ENCODE measurements at places on chromosomes 5 and 9.

- DNase-seq: no peak
Measured at GRCh38 chr9:29217966-29218365, 1644.7 kb upstream of the C9orf72 start.

- no peak for DNase-seq
Measured at GRCh38 chr5:113520429-113520828, 6.9 kb downstream of the YTHDC2 start.

DNA sequence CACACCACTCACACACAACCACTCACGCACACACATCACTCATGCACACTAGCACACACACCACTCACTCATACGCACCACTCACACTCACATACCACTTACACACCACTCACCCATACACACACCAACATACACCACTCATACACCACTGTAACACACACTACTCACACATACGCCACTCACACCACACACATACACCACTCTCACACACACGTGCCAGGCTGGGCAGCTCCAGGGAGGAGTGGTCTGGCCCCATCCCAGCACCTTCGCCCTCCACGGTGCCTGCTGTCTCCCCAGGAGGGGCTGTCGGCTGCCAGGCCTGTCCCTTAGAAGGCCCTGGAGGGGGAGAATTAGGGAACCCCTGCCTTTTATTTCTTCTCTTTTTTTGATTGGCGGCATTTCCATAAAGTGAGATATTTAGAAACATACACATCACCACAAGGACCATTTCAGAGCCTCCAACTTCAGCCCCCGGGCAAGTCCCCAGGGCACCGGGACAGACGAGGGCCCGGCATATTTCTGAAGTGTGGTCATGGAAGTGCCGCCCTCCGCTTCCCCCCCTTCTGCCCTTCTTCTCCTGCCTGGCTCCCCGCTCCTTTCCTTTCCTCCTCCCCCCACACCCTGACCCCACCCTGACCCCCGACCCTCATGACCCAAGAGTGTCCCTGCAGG lies 6.3 kb upstream of the ASB6 start:
- DNase-seq: no peak

DNA sequence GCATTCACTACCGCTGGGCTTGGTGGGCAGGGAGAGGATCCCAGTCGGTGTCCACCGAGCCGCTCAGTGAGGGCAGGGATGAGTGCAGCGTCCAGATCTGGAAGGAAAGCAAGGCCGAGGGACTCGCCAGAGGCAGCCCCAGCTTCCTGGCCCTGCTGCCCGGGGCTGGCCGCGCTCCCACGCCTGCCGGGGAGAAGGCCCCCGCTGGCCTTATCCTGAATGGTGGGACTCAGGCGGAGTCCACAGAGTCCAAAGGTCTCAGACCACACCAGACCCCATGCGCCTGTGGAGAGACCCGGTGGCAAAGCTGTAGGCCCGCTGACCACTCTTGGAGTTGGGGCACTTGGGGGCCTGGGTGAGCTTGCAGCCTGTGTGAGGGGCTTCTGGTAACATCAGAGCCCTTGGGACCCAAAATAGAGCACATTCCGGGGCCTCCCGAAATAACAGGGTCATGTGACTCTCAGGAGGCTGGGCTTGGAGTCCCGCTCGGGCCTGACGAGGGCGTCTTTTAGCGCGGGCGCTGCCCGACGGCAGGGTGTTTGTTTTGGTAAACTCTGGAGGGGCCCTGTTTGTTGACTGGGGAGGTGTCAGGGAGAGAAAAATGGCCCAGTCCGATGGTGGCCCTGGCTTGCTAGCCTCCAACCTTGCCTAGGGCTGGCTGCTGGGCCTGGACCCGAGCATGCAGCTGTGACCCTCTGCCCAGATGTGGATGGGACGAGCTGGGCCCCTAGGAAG lies 2.8 kb downstream of the RXRA start:
- DNase-seq: no peak

- no peak for DNase-seq
Measured at GRCh38 chr9:136482046-136482792, 621 bp downstream of the SEC16A start.

DNA sequence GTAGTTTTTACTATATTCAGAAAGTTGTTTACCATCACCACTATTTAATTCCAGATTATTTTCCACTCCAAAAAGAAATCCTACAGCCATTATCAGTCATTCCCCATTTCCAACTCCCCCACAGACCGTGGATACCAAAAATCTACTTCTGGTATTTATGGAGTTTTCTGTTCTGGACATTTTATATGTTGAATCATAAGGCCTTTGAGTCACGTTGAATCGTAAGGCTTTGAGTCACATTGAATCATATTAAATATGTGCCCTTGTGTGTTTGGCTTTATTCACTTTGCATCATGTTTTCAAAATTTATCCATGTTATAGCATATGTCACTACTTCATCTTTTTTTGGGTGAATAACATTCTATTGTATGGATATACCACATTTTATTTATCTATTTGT lies 454.1 kb upstream of the NUDT12 start:
- DNase-seq: no peak

DNA sequence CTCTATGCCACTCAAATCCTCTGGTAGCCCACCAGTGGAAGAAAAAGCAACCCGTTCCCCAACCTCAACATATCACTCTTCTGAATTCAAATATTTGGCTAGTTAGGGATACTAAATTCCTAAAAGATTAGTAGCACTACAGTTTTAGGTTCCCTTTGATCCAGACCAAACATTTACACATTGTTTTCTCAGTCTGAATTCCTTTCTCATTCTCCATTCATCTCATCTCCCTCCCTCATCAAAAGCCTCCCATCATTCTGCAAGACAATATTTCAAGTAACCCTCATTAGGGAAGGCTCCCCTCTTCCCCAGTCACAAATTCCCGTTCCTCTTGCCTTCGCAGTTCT lies 26.3 kb downstream of the ADAM19 start:
- DNase-seq: no peak

- DNase-seq: no peak
Measured at GRCh38 chr5:59741599-59741998, 151.9 kb downstream of the PDE4D start.

DNA sequence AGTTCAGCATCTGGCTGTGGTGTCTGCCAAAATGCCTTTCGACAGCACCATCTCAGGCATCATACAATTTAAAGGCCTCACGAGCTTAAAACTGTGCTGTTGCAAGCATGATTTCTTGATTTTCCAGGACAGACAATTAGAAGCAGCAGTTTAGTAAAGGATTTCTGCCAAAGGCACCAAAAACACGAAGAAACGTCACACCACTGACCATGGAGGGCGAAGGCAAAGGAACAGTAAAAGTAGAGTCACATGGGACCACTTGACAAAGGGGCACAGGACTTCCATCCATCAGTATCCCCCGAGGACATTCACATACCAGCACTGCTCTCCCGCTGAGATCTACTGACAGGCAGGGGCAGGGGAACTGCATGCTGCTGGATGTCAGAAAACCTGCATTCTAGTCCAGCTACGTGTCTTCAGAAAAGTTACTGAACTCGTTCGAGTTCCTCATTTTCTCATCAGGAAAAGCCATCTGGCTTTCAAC lies 70.4 kb upstream of the FBXW11 start:
- DNase-seq: no peak

- DNase-seq: no peak
Measured at GRCh38 chr9:32524892-32525708, 896 bp downstream of the RIGI start.

DNA sequence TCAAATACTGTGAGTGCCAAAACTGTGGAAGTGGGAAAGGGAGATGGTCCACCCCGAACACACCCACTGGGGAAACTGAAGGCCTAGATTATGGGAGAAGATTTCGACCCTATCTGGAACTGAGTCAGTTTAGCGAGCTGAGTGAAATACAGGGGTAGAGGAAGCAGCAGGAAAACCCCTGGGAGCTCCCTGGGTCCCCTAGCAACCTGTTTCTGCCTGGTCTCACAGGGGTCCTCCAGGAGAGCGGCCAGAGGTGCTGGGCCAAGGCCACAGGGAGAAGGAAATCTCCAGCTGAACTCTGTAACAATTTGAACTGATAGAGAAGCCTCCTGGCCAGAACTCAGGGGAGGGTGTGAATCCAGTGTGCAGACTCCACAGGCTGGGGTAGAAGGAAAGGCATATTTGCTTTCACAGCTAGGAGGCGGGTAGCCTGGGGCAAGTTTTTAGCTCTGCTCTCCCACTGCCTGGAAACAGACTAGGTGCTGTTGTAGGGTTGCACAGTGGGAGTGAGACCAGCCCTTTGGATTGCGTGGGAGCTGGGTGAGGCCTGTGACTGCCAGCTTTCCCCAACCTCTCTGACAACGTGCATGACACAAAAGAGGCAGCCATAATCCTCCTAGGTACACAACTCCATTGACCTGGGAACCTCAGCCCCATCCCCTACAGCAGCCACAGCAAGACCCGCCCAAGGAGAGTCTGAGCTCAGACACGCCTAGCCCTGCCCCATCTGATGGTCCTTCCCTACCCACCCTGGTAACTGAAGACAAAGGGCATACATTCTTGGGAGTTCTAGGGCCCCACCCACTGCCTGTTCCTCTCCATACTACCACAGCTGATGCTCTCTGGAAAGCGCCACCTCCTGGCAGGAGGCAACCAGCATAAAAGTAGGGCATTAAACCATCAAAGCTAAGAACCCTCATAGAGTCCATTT lies 78.8 kb upstream of the GPBP1 start:
- no peak for DNase-seq

DNA sequence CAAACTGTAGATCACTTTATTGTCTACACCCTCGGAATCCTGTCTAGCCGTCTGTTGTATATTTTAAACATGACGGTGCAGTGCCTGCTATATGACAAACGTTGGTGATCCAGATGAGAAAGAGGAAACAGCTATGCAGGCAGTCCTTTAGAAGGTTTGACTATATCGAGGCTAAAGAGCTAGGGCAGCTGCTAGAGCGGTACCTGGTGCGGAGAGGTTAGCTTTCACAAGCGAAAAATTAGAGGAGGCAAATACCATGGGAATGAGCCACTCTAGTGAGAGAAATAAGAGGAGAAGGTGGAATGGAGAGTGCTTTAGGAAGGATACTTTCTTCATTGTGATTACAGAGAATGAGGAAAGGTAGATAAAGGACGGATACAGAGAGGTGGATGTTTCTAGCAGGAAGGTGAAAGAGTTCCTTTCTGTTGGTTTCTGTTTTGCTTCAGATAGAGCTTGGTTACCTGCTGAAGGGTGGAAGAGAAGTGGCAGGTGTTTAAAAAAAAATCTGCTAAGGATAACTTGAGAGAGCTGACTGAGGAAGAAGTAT lies 959 bp upstream of the FBXL17 start:
- no peak for DNase-seq

- DNase-seq: no peak
Measured at GRCh38 chr5:153480401-153480800, 10.1 kb upstream of the GRIA1 start.

GRCh38 chr5:169637549-169638121 lies 560 bp downstream of the DOCK2 start:
- DNase-seq: no peak

DNA sequence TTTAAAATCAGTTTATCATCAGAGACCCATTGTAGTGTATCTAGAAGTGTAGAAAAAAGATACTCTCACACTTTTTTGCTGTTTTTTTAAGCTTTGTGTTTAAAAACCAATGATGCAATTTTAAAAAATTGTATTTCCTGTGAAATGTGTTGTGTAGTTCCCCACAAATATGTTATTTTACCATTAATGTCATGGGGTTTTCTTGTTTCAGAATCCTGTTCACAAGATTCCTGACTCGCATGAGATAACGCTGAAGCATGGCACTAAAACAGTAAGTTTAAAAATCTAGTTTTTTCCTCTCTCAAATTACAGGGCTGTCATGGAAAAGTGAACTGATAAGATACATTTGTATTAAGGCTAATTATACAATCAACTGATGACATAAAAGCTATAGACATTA lies 58.6 kb downstream of the WDR70 start:
- DNase-seq: no peak

DNA sequence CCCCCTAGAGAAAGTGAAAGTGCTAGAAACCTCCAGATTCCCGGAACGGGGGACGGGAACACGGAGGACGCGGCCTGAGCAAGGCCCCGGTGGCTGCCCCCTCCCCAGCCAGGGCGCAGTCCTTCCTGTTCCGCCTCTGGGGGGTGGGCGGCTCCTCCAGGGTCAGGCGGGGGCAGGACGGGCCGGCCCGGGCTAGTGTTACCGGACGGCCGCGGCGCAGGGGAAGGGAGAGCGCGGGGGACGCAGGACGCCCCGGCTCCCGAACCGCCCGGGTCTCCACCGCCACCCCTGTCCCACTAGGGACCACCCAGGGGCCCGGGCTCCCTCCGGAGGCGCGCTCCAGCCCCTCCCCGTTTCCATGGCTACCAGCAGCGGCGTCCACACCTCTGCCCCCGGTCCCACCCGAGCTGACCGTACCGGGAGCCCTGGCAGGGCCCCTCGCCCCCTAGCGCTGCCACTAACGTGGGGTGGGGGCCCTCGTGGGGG lies 579 bp downstream of the SLC12A7 start:
- DNase-seq: no peak

DNA sequence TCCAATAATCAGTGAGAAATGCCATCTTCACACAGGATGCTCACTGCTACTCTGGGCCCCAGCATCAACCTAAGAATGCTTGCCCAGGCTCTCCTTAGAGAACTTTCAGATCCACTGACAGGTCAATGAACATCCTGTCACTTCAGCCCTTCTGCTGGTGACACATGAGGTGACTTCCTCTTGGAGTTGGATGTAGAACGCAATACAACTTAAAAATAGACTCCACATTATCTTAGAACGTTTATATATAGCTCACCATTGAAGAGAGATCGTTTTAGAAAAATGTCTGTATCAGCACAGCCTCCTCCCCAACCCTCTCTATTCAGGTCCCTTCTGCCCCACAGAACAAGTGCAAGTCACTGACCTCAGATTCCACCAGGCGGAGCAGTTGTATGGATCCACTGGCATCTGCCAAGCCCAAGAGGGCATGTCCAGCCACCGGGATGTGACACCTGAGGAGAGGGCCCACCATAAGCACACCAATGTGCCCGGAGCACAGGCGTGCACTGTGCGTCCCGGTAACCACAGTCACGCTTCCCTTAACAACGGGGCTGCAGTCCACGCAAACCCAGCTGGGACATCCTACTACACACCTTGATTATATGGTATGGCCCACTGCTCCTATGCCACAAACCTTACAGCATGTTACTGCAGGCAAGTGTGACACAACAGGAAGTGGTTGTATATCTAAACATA lies 2.9 kb downstream of the DPH7 start:
- no peak for DNase-seq

DNA sequence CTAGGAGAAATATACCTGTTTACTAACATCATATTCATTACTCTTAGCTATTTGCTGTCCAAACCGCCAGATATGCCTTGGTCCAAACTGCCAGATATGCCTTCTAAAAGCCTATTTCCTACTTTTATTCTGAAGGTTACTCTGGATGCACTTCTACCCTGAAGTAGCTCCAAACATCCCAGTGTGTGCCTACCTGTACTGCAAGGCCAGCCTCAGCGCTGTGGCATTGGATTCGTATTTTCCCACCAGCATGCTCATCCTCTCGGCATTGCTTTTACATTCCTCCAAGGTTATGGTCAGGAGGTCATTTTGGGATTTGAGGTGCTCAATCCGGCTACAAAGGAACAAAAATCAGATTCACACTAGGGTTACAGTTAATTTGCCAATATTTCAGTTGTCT lies 94.3 kb downstream of the DCP2 start:
- no peak for DNase-seq

- no peak for DNase-seq
Measured at GRCh38 chr5:151700296-151700695, 13.6 kb upstream of the SPARC start.

- DNase-seq: no peak
Measured at GRCh38 chr9:103068753-103069152, 73.6 kb downstream of the CYLC2 start.
